ENCODE measurements at places on chromosomes 12 and 14.

- no peak overlapping the region for H3K27ac ChIP-seq
- H3K36me3 ChIP-seq: no peaks in the 10 kb centered on the region
- no peak overlapping the region for H3K4me3 ChIP-seq
- H3K4me1 ChIP-seq: peaks cover 5% of the 10 kb centered on the region
- DNase-seq: peak; percentile 47
These were observed 3.6 kb downstream of the ZNF839 start for GRCh38 chr14:102323102-102323501.

DNA sequence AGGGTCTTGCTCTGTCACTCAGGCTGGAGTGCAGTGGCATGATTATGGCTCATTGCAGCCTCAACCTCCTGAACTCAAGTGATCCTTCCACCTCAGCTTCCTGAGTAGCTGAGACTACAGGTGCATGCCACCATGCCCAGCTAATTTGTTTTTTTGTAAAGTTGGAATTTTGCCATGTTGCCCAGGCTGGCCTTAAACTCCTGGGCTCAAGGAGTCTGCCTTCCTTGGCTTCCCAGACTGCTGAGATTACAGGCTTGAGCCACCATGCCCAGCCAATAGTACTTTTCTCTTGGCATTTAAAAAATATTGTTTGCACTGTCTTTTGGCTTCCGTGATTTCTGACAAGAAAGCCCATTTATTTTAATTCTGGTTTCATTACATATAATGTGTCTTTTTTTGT is 61.3 kb downstream of the DIP2B start:
- no peak overlapping the region for H3K27ac ChIP-seq
- H3K36me3 ChIP-seq: no peaks in the 10 kb centered on the region
- H3K27me3 ChIP-seq: no peaks in the 10 kb centered on the region
- peaks cover 29% of the 10 kb centered on the region for H3K4me1 ChIP-seq
- DNase-seq: no peak

DNA sequence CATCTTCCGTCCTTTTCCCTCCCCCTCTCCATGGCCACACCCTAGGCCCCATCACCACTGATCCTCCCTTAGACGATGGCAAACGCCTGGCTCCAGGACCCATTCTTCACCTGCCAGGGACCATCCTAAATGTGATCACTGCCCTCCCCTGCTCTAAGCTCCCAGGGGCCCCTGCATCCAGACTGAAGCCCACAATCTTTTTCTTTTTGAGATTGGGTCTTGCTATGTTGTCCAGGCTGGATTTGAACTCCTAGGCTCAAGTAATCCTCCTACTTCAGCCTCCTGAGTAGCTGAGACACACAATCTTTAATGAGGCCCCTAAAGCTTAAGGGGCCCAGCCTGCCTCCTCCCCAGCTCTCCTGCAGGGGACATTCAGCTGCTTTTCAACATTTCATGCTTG is 15.3 kb downstream of the RBM19 start:
- no peak overlapping the region for H3K27ac ChIP-seq
- no peak for DNase-seq
- H3K36me3 ChIP-seq: peaks cover 56% of the 10 kb centered on the region
- H3K27me3 ChIP-seq: no peaks in the 10 kb centered on the region
- no peaks in the 10 kb centered on the region for H3K4me1 ChIP-seq
- H3K4me3 ChIP-seq: no peak overlapping the region

DNA sequence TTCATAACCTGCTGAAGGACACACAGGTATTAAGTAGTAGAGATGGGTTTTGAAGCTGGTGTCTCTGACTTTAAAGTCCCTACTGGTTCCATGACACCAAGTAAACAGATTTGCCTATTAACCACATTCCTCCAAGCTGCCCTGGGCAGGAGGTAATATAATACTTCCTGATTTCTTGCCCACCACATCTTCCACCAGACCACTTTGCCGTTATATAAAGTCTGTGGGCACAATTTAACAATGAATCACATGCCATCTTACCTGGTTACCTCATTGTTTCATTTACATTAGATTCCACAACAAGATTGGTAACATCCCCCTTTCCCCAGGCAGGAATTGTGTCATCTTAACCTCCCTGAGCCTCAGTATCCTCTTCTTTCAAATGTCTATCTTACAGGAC is 900 bp upstream of the LRRC23 start:
- no peak overlapping the region for H3K4me3 ChIP-seq
- no peak for DNase-seq
- H3K27ac ChIP-seq: no peak overlapping the region
- H3K4me1 ChIP-seq: peaks cover 5% of the 10 kb centered on the region
- H3K36me3 ChIP-seq: peaks cover 4% of the 10 kb centered on the region

DNA sequence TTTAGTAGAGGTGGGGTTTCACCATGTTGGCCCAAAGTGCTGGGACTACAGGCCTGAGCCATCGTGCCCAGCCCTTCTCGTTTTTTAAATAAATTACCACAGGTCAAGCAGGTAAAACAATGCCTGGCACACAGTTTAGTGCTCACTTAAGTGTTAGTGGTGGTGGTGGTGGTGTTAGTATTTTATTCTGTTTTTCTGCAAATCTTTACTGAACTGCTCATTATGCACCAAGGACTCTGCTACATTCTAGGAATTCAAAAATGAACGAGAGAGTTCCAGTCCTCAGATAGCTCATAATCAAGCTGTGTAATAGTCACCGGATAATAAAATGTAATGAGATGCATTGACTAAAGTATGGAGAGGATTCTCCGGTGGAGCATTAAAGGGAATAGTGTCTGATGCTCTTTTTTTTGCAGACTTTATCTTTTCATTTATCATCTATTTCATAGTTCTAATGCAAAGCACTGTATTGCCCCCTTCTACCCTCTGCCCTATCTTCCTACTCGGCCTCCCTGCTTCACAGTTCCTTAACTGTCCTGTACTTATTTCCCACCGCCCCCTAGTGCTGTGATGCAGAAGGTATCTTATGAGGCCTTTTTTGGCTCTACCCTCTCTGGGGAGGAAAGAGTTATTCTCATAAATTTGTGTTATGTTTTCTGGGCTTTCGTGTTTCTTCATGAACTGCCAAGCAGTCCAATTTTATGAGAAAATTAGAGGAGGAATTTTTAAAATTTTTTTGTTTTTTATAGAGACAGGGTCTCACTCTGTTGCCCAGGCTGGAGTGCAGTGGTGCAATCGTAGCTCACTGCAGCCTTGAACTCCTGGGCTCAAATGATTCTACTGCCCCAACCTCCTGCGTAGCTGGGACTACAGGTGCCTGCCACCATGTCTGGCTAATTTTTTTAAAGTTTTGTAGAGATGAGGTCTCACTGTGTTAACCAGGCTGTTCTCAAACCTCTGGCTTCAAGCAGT is 1.0 kb downstream of the ITFG2 start:
- peak overlapping the region; percentile 92 for H3K4me3 ChIP-seq
- H3K27ac ChIP-seq: peak overlapping the region; percentile 95
- DNase-seq: no peak
- peaks cover 8% of the 10 kb centered on the region for H3K4me1 ChIP-seq

DNA sequence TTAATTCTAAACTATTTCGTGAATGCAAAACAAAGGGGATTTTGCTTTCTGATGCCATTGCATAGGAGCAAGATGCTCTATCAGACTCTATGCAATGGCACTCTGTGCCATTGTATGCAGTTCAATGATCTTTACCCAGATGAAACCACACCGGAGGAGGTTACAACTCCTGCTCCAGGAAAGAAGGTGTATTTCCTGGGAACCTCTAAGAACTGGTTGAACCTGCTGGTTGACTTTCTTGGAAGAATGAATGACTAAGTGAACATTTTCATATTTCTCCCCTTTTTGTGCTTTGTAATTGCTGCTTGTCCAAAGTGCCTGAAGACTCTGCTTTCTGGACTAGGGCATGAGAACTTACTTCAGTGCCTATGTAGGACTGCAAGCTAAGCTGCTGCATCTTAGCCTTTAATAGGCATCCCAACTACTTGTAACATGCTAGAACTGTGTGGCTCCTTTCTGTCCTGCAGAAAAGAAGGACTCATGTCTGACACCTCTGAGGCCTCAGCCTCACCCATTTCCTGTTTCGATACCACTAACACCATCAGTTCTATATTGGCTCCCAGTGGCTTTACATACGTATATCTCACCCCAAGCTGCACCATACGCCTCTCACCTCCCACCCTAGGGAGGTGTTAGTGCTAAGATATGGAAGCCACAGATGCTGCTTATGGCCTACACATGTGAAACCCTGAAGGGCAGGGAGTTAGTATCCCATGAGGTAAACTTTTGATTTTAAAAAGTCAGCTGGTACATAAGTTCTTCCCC is 193.5 kb upstream of the CNOT2 start:
- no peak for DNase-seq
- peaks cover 8% of the 10 kb centered on the region for H3K4me1 ChIP-seq
- no peaks in the 10 kb centered on the region for H3K27me3 ChIP-seq

GRCh38 chr12:120455302-120455701 is 9.1 kb downstream of the GATC start:
- H3K4me3 ChIP-seq: no peak overlapping the region
- DNase-seq: no peak
- H3K36me3 ChIP-seq: peaks cover 36% of the 10 kb centered on the region
- no peaks in the 10 kb centered on the region for H3K27me3 ChIP-seq
- H3K4me1 ChIP-seq: no peaks in the 10 kb centered on the region
- no peak overlapping the region for H3K27ac ChIP-seq

DNA sequence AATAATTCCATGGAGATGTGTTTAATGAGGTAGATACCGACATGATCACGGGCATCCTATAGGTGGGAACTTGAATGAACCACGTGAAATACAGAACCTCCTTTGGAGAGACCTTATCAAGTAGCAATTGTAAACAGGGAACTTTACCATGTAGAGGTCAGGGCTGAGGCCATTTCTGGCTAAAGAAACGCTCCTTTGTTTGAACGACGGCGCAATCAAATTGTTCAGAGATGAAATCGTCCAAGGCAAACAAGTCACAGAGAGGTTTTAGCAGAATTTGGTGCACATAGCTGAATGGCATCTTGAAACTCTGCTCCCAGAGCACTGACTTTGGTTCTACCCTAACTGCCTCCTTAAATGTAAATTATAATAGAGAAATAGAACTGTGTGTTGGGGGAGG is 9.8 kb downstream of the PRIMA1 start:
- H3K27me3 ChIP-seq: no peaks in the 10 kb centered on the region
- H3K4me3 ChIP-seq: no peak overlapping the region
- H3K4me1 ChIP-seq: peaks cover 9% of the 10 kb centered on the region
- no peak for DNase-seq
- H3K27ac ChIP-seq: peak overlapping the region; percentile 12
- peaks cover 3% of the 10 kb centered on the region for H3K36me3 ChIP-seq

GRCh38 chr14:94974893-94975292 is 182.4 kb downstream of the DICER1 start:
- no peaks in the 10 kb centered on the region for H3K27me3 ChIP-seq
- no peaks in the 10 kb centered on the region for H3K36me3 ChIP-seq

DNA sequence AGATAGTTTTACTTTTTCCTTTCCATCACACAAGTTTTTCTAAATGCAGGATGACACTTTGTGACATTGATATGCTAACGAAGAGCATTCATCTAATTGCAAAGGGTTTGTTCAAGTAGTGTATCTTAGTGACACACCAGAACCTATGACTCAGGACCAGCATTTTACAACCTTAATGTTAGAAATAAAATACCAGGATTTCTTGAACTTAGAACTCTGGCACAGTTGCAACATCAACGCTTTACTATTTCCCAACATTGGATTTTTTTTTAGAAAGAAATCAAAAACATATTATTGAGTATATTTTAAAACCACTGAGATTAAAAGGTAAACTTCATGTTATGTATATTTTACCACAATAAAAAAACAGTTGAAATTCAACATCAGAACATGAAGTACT is 17.9 kb upstream of the PLEKHG6 start:
- H3K4me3 ChIP-seq: no peak overlapping the region
- no peak overlapping the region for H3K27ac ChIP-seq
- H3K27me3 ChIP-seq: no peaks in the 10 kb centered on the region

GRCh38 chr12:3632256-3632655 is 120.7 kb downstream of the CRACR2A start:
- no peaks in the 10 kb centered on the region for H3K36me3 ChIP-seq
- H3K27me3 ChIP-seq: no peaks in the 10 kb centered on the region
- H3K4me3 ChIP-seq: no peak overlapping the region
- no peaks in the 10 kb centered on the region for H3K4me1 ChIP-seq

Data from thoracic aorta (tissue), 2 donors.